ENCODE measurements at places on chromosomes 5 and 9. TPM values are rescaled to one million over a fixed set of nuclear protein-coding genes. Genes with fewer than 3 reads are reported as not detected.

NR5A1 gene
- 0.54 TPM for total RNA-seq

SHB gene
- 18.4 TPM for total RNA-seq

GRCh38 chr9:126051446-126052130 lies 275.0 kb upstream of the MVB12B start:
- no peak for DNase-seq

- DNase-seq: no peak
Observed at GRCh38 chr5:153713943-153714342, 223.5 kb downstream of the GRIA1 start.

GRCh38 chr5:137521246-137521645 lies 22.1 kb upstream of the SPOCK1 start:
- no peak for DNase-seq

Data from G401 (cell line).